T-helper 17 cell (primary cell): ENCODE measurements at places on chromosomes 1 and 21.
A peak's percentile ranks its signal among the peaks of the same experiment; 100 is the strongest.

DNA sequence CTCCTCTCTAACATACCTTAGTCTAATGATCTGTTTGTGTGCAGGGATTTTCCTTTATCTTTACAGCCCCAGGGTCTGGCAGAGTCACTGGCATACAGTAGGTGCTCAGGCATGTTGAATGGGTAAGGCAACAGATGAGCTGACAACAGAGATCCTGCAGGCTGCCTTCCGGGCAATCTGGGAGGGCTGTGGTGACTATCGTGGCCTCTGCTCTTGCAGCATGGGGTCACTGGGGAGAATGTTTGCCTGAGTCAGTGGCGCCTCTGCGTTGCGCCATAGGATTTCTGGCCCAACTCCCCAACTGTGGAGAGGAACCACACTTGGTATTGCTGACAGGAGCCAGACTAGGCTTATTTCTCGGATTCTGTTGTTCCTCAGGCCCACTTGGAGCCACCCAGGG is 93.8 kb downstream of the LAMC2 start:
- DNase-seq, result no peak

DNA sequence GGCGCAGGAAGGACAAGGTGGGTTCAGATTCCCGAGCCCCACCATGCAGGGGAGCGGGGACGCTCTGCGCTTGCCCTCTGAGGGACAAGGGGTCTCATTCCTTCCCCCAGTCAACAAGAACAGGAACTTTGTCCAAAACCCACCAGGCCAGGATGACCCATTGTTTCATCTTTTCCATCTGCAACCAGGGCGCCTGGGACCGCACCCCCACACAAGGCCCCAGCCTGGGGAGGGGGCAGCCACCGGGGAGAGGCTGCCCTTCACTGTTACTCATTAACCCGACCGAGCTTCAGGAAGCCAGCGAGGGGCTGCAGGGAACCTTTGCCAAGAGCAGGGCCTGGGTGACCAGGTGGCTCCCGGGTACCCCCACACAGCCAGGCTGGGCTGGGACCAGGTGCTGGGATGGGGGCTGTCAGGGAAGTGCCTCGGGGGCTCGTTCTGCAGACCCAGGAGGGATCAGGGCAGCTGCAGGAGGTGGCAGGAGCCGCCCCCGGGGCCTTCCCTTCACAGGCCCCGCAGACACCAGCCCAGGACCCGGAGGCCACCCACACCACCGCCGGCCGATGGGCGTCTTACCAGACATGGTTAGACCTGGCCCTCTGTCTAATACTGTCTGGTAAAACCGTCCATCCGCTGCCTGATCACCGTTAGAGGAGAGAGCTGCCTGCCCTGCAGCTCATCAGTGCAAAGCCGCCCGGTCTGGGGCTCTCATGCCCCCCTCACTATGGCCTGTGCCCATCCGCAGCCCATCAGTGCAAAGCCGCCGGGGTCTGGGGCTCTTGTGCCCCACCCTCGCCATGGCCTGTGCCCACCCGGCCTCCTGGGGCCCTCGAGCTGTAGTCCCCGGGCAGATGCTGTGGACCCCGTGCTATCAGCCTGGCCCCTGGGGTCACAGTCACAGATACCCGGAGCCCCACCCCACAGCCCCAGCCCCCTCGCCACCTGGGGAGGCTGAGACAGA is 4.9 kb upstream of the TTLL10 start:
- DNase-seq, result no peak

DNA sequence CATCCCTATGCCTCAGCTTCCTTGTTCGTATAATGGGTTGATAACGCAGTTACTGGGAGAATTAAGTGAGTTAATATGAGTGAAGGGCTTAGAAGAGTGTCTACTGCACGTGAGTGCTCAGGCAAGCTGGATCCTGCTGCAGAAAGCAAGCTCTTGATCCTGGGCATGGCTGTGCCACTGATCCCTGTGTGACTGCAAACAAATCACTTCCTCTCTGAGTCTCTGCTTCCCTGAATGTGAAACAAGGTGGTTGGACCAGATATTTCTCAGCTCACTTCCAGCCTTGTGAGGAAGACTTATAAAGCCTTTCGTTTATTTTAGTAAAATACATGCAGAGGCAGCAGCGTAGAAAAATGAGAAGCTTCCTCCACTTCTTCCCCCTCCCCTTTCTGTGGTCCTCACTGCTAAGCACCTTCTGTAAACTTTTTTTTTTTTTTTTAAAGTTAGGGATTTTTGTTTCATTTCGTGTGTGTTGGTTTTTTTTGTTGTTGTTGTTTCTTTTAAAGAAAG is 13.8 kb downstream of the PSEN2 start:
- DNase-seq, result no peak

- DNase-seq, result no peak
Measured at GRCh38 chr1:222909586-222909985, 94.7 kb downstream of the DISP1 start.

- no peak for DNase-seq
Measured at GRCh38 chr1:115068826-115069585, 20.3 kb downstream of the TSPAN2 start.

DNA sequence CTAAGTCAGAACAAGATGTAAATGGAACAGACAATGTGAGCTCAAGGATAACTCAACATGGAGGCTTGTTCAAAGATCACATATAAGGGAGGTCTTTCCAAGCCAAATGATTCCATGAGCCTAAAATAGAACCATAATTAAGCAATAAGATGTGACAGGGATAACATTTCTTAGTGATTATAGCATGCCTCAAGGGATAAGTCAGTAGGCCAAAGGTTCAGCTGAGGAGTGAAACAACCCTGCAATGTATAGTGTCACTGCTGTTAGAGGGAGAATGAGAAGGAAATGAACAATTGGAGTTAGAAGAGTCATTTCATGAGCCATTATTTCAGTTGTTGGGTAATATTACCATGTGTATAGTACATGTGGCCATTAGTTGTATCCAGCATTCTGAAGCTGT is 25.0 kb downstream of the GORAB start:
- no peak for DNase-seq

DNA sequence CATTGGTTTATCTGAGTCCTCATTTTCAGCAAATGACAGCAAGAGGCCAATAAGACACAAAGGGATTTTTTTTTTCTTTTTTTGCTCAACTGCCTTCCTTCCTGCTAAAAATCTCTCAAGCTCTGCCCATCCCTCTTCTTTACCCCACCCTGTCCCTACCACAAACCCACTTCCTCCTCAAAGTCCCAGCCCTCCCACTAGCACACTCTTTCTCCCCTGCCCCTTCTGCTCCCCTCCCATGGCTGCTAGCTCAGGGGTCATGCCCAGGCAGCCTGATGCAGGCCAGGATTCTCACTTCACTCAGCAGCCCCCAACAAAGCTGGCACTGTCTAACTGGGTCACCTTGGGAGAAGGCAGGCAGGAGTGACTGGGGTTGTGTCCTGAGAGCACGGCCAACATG is 28.8 kb upstream of the PPP2R5A start:
- no peak for DNase-seq

- no peak for DNase-seq
Measured at GRCh38 chr1:29437946-29438345, 201.6 kb downstream of the PTPRU start.

GRCh38 chr1:240811256-240811655 is 199.3 kb upstream of the GREM2 start:
- DNase-seq, result no peak

- no peak for DNase-seq
Measured at GRCh38 chr1:8516793-8517556, 199.1 kb downstream of the SLC45A1 start.

GRCh38 chr1:246069581-246069980 is 437.5 kb downstream of the SMYD3 start:
- no peak for DNase-seq

DNA sequence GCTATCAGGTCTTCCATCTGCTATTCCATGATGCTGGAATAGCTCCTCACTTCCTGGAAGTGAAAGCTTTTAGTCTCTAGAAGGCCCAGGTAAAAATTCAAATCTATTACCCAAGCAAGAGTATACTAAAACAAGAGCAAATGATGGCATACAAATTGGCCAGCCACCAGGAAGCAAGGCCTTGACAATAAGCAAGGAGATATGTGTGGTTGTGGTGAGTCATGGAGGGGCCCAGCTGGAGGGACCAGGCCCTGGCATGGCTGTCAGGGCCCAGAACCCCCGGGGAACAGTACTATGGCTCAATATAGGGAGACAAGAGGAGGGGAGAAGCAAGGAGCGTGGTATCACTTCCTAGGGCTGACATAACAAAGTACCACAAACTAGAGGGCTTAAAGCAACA is 358.7 kb downstream of the RRAGC start:
- DNase-seq, result no peak

DNA sequence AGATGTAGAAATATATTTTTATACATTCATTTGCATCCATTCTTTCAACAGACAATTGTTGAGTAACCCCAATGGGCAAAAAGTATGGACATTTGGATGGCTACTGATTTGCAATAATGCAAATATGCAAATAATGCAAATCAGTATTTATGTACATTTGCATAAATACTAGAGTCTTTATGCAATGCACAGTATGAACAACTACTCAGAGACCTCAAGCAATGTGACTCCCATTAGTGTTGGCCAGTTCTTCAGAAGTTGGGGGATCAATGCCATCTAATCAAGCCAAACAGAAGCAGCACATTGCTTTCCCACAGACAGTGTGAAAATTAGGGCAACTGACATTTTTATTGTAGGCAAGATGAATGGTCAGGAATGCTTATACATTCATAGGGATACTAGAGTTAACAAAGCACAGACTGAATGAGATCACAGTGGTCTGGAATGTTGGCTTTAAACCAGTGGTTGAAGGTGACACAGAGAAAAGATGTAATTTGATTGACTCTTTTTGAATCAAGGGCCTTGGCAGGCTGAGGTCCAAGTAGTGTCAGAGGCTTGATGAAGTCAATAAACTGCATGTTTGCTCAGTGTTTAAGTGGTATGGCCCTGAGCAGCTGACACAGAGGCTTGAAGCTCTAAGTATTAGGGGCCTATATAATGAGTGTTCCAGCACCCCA is 256.6 kb downstream of the CTH start:
- DNase-seq, result no peak

GRCh38 chr21:14120091-14120734 is 90.5 kb downstream of the LIPI start:
- DNase-seq, result no peak

- DNase-seq, result no peak
Measured at GRCh38 chr21:26798856-26799751, 46.1 kb downstream of the ADAMTS1 start.

- no peak for DNase-seq
Measured at GRCh38 chr1:8551613-8552489, 233.9 kb downstream of the SLC45A1 start.

DNA sequence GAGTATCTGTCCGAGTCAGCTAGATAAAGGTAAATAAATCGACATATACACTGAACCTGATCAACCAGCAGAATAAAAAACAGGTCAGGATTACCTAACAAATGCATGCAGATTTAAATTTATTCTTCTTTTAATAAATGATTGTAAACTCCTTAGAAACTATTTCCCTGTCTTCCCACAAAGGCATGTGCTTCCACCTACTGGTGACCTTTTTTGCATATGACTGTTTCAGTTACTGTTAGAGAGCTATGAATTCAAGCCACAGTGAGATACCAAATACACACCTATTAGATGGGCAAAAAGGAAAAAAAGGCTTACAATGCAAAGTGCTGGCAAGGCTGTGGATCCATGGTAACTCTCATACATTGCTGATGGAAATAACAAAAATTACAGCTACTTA is 957.4 kb upstream of the NCAM2 start:
- DNase-seq, result no peak

GRCh38 chr1:225207791-225208190 is 220.0 kb downstream of the LBR start:
- no peak for DNase-seq

GRCh38 chr1:44714944-44715571 is 15.9 kb downstream of the RNU5D-1 start:
- DNase-seq, result peak; percentile 52

GRCh38 chr1:174922121-174922520 is 77.6 kb upstream of the CACYBP start:
- no peak for DNase-seq

GRCh38 chr21:35359076-35359475 is 310.0 kb upstream of the RUNX1 start:
- DNase-seq, result no peak

GRCh38 chr1:219247441-219247840 is 73.8 kb downstream of the LYPLAL1 start:
- DNase-seq, result no peak

DNA sequence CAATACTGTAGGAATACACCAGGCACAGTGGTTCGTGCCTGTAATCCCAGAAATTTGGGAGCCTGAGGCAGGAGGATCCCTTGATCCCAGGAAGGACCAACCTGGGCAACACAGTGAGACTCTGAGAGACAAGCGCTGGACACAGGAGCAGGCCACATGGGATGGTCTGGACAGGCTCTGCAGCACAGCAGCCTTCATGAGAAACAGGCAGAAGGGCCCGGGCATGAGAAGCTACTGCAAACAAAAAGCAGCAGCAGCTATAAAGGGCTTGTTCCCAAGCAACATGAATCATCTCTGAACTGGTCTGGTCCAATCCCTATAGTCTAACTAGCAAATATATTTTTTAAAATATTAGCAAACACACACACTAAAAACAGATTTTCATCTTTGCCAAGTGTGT is 35.5 kb upstream of the SLAMF9 start:
- DNase-seq, result no peak

DNA sequence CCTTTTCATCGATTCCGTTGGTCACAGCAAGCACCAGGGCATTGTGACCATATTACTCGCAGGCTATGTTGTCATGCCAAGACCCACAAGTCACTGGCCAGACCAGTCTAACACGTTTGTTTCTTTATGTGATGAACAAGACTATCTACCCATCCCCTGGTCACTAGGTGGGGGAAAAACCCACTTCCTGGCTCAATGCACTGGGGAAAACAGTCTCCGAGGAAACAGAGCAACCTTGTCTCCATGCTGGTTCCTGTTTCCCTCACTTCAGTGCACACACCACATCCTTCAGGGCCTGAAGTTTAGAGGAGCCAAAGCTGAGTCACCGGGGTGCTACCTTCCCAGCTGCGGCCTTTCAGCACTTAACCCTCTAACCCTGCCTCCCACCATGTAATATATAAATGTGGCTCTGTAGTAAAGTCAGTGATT is 20.9 kb downstream of the ERICH3 start:
- DNase-seq, result no peak

DNA sequence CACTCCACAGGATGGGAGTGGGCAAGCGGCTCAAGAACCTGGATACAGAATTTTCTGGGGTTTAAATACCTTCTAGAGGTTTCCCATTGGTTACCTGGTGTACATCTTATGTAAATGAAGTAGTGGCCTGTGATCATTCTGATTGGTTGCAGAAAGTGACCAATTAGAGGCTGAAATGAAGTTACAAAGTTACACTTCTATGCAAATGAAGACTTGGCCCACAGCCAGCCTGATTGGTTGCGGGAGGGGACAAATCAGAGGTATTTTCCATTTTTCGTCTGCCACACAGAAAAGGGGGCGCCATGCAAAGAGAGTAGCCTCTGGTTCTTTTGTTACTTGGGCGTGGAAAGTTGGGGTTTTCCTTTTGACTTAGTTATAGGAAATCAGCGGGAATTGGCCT is 8.9 kb downstream of the KCNAB2 start:
- DNase-seq, result no peak

- no peak for DNase-seq
Measured at GRCh38 chr1:236480758-236481436, 42.9 kb upstream of the LGALS8 start.
